ENCODE measurements at places on chromosomes 2 and 18.
A peak's percentile ranks its signal among the peaks of the same experiment; 100 is the strongest.

DNA sequence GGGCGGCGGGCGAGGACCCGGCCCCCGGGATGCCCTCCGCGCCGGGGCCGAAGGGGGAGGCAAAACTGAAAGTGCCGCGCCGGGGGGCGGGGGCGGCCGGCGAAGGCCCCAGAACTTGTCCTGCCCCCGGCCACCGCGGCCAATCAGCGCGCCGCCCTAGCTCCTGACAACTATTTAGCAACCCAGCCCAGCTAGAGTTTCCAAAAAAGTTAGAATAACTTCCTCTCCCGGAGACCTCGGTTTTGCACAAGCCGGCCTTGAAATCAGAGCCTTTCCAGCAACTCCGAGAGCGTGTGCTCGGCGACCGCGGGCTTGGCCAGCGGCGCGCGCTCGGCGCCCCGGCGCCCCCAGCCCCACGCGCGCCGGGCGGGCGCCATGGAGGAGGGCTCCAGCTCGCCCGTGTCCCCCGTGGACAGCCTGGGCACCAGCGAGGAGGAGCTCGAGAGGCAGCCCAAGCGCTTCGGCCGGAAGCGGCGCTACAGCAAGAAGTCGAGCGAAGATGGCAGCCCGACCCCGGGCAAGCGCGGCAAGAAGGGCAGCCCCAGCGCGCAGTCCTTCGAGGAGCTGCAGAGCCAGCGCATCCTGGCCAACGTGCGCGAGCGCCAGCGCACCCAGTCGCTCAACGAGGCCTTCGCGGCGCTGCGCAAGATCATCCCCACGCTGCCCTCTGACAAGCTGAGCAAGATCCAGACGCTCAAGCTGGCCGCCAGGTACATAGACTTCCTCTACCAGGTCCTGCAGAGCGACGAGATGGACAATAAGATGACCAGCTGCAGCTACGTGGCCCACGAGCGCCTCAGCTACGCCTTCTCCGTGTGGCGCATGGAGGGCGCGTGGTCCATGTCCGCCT lies at the start of gene TWIST2:
Gene TWIST2 (plus strand): TSS at position 245 of the 850 bp plus-strand sequence. CDS start 131 bp downstream, at position 376.
- peak; percentile 97 for DNase-seq

- DNase-seq: no peak
These were observed 84.3 kb upstream of the MAP4K4 start for GRCh38 chr2:101613056-101613704.

- no peak for DNase-seq
These were observed 368.8 kb downstream of the PLCL1 start for GRCh38 chr2:198173242-198173641.

DNA sequence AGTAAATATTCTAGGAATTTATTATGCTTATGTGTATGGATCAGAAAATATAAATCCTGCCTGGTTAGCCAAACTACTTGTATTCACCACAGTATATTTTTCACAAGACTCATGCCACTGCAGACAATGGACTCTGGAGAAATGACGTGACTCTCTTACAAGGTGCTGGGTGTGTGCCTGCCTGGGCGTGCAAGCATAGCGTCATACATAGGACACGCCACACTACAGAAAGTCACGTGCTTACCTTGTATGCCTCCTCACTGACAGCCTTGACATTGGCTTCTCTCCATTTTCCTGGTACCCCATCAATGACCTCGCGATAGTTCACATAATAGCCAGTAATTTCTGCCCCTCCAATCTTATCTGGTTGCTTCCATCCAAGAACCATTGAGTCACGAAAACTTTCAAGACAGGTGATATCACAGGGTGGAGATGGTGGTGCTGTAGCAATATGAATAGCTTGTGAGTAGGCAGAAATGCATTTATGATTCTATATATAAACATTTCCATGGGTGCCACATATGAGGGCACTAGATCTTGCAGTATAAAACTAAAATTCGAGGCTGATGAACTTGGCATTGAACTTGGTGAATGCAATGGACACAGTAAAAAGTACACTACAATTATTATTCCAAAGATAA lies 93.2 kb downstream of the MYOM1 start:
- no peak for DNase-seq

DNA sequence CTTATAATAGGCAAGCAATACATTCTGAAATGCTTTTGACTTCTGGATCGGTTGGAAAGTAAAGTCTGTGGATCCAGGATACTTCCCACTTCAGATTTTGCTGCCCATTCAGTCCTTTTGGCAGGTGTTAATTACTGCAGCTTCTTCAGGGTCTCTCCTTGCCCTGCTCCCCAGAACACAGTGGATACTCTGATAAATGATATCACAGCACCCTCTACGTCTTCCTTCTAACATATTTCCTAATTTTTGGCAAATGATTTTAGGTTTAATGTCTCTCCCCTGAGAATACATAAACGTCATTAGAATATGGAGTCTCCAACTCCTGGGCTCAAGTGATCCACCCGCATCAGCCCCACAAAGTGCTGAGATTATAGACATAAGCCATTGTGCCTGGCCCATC lies 249.8 kb downstream of the NYAP2 start:
- no peak for DNase-seq

GRCh38 chr2:227097495-227098161 lies 66.4 kb downstream of the COL4A4 start:
- no peak for DNase-seq

- peak; percentile 31 for DNase-seq
These were observed 3.4 kb downstream of the SERPINB2 start for GRCh38 chr18:63890950-63891304.
